ENCODE measurements at places on chromosomes 13 and 19.
A peak's percentile ranks its signal among the peaks of the same experiment; 100 is the strongest.

DNA sequence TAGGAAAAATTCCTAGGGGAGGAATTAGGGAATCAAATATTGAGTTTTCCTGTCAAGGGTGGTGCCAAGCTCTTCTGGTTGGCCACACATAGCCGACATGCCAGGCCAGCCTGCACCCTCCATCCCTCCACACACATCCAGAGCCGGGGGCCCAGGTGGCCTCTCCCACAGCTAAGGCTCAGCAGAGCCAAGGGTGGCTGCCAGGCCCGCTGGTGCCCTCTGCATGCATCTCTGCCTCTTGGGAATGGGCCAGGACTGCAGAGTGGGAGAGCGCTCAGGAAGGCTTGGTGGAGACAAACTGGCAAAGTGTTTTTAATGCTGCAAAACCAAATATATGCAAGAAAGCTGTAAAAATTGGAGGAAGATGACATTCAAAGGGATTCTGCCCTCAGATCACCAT lies 42.7 kb upstream of the GAS6 start:
- DNase-seq, result no peak

- no peak for DNase-seq
Measured at GRCh38 chr13:32010136-32010535, 21.4 kb upstream of the FRY start.

- DNase-seq, result no peak
Measured at GRCh38 chr13:40488869-40489391, 177.5 kb downstream of the FOXO1 start.

DNA sequence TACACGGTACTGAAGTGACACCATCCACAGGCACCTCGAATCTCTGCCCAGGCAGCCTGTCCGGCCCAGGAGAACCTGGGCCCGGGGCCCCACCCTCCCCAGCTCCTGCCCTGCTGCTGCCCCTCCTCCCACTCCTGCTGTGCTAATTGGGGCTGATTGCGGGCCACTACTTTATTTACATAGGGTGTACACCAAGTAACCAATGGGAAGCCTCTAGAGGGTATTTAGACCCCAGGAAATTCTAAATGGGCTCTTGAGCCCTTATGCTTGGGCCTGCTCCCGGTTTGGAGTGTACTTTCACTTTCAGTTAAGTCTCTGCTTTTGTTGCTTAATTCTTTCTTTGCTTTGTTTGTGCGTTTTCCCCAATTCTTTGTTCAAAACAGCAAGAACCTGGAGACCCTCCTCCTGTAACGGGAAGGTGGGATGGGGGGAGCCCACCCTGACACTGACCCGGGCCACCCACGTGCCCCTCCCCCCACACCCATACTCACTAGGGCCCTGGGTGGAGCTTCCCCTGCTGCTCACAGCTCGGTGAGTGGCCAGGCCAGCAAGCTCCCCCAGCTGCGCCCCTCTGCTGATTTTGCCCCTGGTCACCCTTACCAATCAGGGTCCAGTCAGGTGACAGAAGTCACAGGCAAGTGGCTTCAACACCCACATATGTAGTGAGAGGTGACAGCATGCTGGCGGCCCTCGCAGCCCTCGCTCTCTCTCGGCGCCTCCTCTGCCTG lies 9.4 kb downstream of the SCGB2B2 start:
- no peak for DNase-seq

DNA sequence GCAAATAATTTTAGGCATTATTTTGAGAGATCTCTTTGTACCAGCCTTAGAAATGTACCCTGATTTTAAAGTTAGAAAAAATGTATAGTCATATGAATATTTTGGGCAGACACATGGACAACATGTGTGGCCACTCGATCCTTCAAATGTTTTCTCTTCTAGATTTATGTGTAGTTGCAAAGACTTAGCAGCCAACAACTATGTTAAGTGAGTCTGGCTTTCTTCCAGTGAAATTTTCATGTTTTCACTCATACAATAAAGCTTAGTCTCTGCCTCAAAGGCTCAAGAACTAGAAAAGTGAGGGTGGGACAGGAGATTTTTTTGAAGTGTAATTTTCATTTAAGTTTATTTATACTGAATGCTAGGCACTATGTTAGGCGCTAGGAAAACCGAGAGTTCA lies 207.7 kb upstream of the DACH1 start:
- no peak for DNase-seq

GRCh38 chr13:93254775-93255174 lies 28.2 kb downstream of the GPC6 start:
- no peak for DNase-seq

- no peak for DNase-seq
Measured at GRCh38 chr19:18711893-18712292, 28.4 kb downstream of the CRTC1 start.

GRCh38 chr13:95136638-95137037 lies 164.6 kb downstream of the ABCC4 start:
- no peak for DNase-seq

DNA sequence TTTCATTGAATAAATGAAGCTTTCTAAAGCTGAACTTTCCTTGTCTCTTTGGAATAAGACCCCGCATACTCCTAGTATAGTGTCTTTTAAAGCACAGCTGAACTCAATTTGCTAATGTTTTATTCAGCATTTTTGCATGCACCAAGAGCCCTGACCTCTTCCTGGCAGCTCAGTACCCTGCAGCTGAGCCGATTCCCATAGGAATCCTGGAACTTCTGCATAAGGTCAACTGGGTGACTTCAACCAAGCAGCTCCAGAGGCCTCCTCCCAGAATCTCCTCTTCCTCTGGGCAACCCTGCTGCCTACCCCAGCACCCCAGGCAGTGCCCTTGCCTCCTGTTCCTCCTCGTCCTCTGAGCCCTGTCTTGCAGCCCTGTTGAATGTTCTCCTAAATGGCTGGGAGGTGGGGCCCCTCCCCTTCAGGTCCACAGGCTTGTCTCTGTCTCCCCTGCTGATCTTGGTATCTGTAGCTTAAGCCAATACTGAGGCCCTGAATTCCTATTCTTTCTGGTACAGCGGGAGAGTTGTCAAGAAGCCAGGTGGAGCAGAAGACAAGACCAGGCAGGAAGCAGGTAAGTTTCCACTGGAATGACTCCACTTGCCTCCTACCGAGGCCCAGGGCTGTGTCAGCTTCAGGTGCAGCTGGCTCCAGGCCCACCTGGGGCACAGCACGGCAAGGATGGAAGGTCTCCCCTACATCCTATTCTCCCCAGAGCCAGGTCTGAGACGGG lies 23.6 kb upstream of the CCDC124 start:
- no peak for DNase-seq

DNA sequence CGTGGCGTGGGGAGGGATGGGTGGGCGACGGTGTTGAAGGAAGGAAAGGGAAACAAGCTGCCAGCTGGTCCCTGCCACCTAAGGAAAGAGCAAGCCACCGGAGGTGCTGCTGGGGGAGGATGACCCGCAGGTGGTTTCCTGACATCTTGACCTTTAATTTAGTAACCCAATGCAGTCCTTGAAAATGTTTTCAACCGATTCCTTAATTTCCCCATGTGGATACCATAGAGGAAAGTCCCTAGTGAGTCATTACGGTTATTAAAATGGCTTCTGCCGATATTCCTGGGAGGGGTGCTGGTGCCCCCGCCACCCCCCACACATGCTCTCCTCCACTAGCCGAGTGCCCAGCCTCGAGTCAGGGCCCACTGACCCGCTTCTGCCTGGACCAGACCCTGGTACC lies 6.3 kb upstream of the ANKRD10 start:
- DNase-seq, result no peak

- no peak for DNase-seq
Measured at GRCh38 chr19:13633109-13633508, 126.8 kb upstream of the CACNA1A start.

DNA sequence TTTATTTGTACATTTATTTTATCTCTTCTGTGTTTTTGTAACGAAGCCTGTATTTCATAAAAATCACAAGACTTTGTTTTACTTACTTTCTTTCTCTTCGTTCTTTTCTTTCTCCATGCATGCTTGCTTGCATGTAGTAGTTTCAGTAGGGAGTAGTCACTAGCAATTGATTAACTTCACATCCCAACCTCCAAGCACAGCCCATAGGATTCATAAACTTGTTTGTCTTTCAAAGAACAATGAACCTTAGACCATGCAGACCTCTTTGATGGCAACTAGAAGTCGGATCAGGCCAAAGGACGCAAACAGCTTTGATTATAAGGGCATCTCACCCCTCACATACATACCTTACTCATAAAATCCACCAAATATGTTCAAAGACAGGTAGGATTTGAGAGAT lies 3.1 kb upstream of the PRR20A start:
- no peak for DNase-seq

GRCh38 chr19:47230054-47230920 lies 712 bp downstream of the BBC3 start:
- DNase-seq, result peak; percentile 68

GRCh38 chr13:92251671-92252210 lies 853.3 kb downstream of the GPC5 start:
- DNase-seq, result no peak

DNA sequence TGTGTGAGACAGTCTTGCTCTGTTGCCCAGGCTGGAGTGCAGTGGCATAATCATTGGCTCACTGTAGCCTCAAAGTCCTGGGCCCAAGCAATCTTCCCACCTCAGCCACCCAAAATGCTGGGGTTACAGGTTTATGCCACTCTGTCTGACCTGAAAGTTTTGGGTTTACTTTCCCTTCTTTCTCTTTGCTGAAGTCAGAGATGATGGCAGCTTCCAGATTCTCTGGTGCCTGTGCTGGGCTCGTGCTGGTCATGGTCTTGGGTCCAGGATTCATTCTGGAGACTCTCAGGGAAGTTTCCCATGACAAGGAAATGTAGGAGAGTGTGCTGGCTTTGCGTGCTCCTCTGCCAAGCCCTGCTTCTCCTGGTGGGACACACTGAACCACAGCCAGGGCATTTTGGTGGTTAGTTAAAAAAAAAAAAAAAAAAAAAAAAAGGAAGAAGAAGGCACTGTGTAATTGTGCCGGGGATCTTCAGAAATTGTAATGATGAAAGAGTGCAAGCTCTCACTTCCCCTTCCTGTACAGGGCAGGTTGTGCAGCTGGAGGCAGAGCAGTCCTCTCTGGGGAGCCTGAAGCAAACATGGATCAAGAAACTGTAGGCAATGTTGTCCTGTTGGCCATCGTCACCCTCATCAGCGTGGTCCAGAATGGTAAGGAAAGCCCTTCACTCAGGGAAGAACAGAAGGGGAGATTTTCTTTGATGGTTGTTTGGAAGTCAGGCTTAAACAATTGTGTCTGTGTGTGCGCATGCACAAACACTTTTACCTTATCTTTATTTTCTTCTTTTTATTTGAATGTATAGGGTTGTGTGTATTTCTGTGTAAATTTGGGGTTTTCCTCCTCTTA lies at the start of gene ALOX5AP:
Gene ALOX5AP, plus strand, starts transcription at position 519 of the 847 bp plus-strand sequence. Its CDS starts 63 bp downstream, at position 582.
- peak; percentile 49 for DNase-seq

DNA sequence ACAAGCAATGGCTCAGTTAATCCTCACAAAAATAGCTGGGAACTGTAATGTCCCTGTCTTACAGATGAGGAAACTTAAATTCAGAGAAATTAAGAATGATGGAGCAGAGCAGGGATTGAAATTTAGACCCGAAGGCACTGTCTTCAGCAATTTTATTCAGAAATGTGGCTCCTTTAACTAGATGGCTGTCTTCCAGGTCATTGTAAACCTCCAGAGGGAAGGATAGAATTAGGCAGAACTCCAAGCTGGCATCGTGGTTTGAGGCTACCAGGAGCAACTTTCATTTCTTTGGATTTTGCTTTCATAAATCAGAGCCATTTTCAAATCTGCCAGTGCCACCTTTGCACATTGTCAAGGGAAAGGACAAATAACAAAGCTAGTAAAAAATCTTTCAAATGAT lies 339.0 kb downstream of the DCT start:
- DNase-seq, result no peak

DNA sequence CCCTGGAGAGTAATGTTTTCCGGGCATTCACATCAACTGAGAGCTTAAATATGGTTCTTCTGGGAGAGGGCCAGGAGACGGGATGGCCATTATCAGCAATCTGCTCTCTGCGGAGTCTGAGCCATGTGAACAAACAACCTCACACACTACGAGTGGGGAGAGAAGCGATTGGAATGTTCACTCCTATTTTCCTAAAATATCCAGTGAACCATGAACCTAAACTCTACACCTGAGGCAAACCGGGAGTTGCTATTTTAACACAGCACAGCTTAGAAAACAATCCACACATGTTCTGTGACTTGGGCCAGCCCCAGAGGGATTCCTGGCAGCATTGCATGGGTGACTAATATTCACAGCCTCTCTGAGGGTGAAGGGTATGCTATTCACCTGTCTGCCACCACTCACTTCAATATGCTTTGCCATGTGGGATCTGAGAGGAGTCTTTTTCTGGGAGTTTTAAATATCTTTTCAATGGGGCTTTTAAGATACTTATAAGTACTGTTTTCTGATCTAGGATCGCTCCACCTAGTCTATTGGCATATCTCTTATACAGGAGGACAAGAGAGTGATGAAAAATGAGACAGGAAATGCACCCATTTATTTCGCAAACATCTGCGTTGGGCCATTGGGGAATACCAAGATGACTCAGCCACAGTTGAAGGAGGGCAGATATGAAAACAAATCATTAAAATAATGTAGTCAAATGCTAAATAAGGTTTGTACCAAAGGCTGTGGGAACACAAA lies 72.6 kb upstream of the SERP2 start:
- DNase-seq, result peak; percentile 8

- DNase-seq, result no peak
Measured at GRCh38 chr13:85798556-85798955, 663 bp downstream of the SLITRK6 start.

- no peak for DNase-seq
Measured at GRCh38 chr19:14416817-14417231, 2.3 kb downstream of the DDX39A start.

GRCh38 chr13:59891053-59891452 lies 272.7 kb downstream of the DIAPH3 start:
- DNase-seq, result no peak

Measured in NK-92 treated with Interleukin-12 subunit alpha and Interleukin-12 subunit beta, amount 100 ng/mL, for 24 hours (cell line).